ENCODE measurements at places on chromosomes 2 and 18. TPM values are rescaled to one million over a fixed set of nuclear protein-coding genes. Genes with fewer than 3 reads are reported as not detected.

CRYGD gene
- polyA plus RNA-seq = not detected

CRACDL gene
- polyA plus RNA-seq = 0.28 TPM

TMEM169 gene
- polyA plus RNA-seq = 0.74 TPM

ASB18 gene
- not detected for polyA plus RNA-seq

STARD6 gene
- not detected for polyA plus RNA-seq

LAMA3 gene
- not detected for polyA plus RNA-seq

MROH2A gene
- not detected for polyA plus RNA-seq

ATG16L1 gene
- 3.3 TPM for polyA plus RNA-seq

- no peak for DNase-seq
Measured at GRCh38 chr18:2188258-2188657, 383.0 kb downstream of the METTL4 start.

GRCh38 chr18:42275949-42276730 is 321.1 kb downstream of the PIK3C3 start:
- no peak for DNase-seq

DNA sequence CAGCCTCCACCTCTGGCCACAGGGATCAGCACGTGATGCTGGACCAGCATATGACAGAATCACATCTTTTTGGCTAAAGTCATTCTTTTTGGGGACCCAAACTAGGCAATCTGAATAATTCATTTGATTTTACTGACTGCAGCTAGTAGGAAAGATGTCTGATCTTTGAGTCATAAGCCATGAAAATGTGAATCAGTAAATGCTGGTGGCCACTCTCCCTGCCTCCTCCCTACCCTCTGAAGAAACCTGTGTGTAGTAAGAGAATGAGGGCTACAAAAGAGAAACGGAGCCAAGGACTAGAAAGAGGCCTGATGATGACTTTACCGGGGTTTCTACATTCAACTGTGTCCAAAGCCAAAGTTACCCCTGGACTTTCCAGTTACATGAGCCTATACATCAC is 10.1 kb upstream of the LRPPRC start:
- DNase-seq = no peak

- no peak for DNase-seq
Measured at GRCh38 chr2:29751390-29751789, 170.0 kb downstream of the ALK start.

GRCh38 chr2:69731147-69731970 is 10.6 kb upstream of the ANXA4 start:
- DNase-seq = no peak

GRCh38 chr2:15737314-15738224 is 145.9 kb downstream of the DDX1 start:
- DNase-seq = no peak

- DNase-seq = no peak
Measured at GRCh38 chr18:45667056-45667736, 51.9 kb downstream of the SLC14A2 start.

DNA sequence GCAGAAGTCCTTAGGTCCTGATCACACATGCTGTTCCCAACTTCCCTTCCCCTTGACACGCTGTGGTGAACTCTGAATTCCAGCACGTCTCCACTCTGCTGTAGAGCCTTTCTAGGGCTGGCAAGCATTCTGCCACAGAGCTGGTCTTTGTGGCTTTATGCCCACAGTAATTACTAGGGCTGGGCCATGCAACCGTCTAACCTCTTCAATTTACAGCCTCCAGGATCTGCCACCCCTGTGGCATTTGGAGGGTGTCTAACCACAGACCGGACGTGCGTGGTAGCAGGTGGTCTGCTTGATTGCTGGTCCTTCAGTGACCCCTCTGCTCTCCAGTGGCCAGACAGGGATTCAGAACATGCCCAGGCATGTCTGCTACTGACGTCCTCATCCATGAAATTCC is 43.1 kb upstream of the TGFA start:
- DNase-seq = no peak

DNA sequence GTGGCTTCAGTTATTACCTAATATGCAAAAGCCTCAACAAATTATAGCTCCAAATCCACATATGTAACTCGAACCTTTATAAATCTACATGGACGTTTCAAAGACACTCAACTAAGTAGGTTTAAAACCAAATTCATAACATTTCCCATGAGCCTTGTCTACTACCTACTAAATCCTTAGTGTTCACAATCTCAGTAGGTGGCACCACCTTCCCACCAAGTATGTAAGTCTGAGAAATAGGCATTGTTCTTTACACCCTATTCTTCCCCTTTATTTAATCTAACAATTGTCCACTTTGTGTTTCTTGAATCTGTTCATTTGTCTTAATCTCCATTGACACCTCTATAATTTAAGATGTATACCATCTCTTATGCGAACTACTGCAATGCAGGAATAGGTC is 4.6 kb downstream of the PIGN start:
- DNase-seq = no peak

DNA sequence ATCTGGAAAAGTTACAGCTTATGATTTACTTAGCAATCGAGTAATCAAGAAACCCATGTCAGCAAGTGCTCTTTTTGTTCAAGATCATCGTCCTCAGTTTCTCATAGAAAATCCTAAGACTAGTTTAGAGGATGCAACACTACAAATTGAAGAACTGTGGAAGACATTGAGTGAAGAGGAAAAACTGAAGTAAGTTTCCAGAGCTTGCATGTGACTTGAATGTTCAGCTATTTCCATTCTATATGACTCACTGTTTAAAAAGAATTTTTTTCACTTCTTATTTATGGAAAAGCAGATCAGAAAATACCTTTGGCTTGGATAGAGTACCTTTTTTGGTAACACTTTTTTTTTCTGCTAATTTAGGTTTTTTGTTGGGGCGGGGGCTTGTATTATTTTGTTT is 70.7 kb downstream of the PMS1 start:
- no peak for DNase-seq

DNA sequence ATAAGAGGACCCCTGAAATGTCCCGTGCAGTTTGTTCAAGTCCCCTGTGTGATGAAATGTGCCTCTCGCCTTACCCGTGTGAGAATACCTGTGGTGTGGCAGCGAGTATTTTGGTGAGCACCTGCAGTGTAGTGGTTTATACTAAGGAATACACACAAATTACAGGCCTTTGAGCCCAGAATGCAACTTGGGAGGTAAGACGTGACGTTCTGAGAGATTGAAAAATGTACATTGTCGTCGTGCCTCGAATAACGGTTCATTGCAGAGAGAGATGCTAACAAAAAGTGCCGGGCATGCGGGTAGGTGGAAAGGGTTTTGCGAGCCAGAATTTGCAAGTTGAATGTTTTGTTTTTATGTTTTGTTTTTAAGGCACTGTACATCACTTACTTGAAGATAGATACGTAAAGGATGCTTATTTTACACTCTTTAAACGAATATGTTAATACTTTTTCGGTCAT is 867 bp downstream of the RBBP8 start:
- DNase-seq = no peak
